Activated B cell treated with CpG ODN at 0.5 μM for 24 hours (primary cell): ENCODE measurements at places on chromosomes 6 and 20. TPM values are rescaled to one million over a fixed set of nuclear protein-coding genes. Genes with fewer than 3 reads are reported as not detected.
A peak's percentile ranks its signal among the peaks of the same experiment; 100 is the strongest.

DNA sequence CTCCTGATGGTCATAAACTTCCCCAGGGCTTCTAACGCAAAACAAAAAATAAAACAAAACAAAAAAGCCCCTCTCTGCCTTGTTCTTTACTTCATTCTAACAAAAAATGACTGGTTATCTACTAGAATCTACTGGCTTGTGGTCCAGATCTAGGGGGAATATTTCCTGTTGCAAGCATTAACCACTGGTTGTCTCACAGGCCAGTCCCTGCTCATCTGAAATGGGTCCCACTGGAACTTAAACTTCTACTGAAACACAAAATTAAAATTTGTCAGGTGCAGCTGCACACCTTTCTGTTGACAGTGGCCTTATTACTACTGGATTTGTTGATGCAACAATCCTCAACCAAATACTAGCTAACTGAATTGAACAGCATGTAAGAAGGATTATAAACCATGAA lies 5.5 kb downstream of the SIRPG start:
- DNase-seq, result no peak

DNA sequence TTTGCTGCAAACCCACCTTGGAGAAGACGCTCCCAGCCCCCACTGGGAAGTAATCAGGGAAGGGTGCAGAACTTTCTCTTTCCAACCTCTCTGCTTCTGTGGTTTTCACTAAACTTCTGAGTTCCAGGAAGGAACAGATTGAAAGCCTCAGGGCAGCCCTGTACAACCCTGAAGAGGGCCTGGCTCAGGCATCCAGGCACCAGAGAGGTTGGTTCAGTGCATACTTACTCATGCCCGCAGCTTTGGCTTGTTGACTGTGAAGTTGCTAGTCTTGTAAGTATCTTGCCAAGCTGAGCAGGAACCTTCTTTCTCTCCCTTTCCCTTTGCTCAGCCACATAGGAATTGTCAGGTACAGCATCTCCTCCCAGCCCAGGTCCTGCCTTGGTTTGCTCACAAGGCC lies 272.2 kb upstream of the FOXQ1 start:
- DNase-seq, result no peak

- DNase-seq, result no peak
Observed at GRCh38 chr20:10022625-10023024, 12.2 kb upstream of the ANKEF1 start.

GRCh38 chr6:24906314-24906713 lies 29.4 kb downstream of the RIPOR2 start:
- no peak for DNase-seq

- DNase-seq, result no peak
Observed at GRCh38 chr6:158109748-158110147, 58.3 kb downstream of the SERAC1 start.

- DNase-seq, result no peak
Observed at GRCh38 chr6:91097364-91097763, 510.5 kb upstream of the MAP3K7 start.

- no peak for DNase-seq
Observed at GRCh38 chr6:40054186-40054585, 119.9 kb upstream of the MOCS1 start.

The LTB gene
- total RNA-seq, result 155 and 177 TPM in 2 replicates

DNA sequence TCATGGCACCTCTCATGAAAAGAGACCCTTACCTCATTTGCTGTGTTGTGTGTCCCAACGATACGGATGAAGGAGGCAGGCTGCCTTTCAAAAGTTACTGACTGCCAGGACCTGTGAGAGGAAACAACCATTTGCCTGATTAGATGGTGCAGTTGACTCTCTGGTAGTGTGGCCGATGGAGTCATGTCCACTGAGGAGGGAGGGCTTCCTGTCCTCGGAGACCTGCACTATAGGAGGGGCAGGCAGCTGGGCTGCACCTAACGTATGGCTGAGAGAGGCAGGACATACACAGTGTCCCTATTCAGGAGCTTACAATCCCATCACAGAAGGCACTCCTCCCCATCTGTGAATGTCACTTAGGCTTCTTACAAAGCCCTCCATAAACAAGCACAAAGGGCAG lies 373.0 kb downstream of the ZFAND3 start:
- no peak for DNase-seq

GRCh38 chr6:105983763-105984162 lies 102.4 kb upstream of the PRDM1 start:
- DNase-seq, result no peak

DNA sequence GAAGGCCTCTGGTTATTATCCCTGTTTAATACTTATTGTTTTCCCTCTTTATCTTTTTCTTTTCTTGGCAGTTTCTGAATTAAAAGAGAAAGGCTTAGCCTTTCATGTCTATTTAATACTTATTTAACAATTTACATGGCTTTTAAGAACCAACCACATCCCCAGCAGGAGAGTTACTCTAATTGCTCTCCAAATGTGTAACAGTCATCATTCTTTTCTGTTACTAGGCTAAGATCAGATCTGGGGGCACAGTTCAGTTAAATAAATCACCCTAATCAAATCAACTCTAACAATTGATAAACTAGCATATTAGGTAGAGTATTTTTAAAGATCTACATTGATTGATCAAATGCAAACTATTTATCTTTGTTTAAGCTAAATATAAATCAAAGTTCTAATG lies 54.1 kb upstream of the NT5E start:
- no peak for DNase-seq

DNA sequence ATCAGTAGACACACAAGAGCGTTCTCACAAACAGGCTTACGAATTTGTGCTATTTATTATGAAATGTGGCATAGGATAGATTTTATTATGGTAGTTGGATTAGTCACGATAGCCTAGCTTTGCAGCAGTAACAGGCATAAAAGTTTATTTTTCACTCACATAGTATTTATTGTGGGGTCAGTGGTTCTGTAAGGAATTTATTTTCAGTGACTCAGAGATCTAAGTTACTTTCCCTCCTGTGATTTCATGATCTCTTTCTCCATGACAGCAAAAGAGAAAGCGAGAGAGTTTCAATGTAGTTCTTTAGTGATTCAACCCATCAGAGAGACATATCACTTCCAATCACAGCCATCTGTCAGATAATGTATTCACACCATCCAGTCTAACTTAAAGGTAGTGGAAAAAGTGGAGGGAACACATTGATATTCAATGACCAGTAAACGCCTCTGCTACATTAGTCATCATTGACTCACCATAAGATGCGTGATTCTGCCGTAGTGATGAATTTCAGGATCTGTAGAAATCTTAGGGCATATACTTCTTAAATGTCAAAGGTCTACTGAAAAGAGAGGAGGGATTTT lies 605.5 kb downstream of the HDGFL1 start:
- no peak for DNase-seq

GRCh38 chr6:317448-318144 lies 25.3 kb downstream of the DUSP22 start:
- DNase-seq, result no peak

DNA sequence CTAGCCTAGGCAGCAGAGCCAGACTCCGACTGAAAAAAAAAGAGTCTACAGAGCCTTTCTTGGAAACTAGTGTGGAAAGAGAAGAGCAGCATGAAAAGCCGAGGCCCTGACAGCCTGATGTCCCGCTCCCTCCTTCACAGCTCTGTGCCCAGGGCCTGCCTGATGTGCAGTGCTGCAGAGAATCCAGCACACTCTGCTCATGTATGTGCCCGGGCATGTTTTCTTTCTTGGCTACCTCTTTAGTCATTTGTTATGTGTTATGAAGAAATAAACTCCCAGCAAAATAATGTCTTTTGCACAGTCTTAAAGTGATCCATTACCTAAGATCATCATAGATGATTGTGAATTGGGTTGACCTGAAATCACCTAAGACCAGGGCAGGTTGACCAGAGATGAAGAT lies 78.1 kb upstream of the EZR start:
- DNase-seq, result no peak

DNA sequence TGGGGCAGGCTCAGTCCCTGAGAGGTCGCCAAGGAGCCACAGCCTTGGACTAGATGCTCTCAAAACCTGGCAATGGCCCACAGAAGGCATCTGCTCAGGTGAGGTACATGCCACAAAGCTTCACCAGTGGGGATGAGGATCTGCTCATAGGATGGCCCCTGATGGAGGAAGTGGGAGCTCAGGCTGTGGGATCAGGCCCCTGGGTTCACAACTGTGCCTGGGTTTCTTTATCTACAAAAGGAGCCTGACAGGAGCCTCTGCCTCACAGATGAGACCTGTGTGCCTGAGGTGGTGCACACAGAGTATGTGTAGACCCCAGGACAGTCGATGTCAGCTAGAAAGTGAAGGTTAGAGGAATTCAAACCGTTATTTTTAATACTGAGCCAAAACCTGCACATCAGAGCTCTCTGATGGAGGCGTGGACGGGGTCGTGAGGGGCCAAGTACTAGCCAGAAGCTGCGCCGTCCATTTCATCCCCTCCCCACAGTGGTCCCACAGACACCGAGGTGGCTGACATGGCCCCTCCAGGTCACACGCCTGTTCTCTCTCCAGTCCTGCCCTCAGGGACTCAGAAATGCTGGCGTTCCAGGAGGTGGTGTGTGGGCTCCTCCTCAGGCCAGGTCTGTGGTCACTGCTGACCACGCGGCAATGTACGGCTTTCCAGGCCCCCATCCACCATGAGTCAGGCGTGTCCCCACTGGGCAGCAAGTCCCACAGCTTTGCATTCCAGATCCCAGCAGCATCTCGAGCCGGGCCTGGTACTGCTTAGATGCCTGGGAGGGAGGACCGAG lies 33.3 kb downstream of the NTSR1 start:
- DNase-seq, result no peak

- DNase-seq, result no peak
Observed at GRCh38 chr6:168331058-168331457, 11.5 kb upstream of the DACT2 start.

GRCh38 chr6:107045826-107046675 lies 18.1 kb downstream of the MTRES1 start:
- no peak for DNase-seq

The RSPO4 gene
- total RNA-seq, result 0.11 TPM in 1 of 2 replicates, not detected in the other

The HLA-DRB5 gene
- 196 and 199 TPM in 2 replicates for total RNA-seq

The LY6G5C gene
- total RNA-seq, result 0.29 and 0.73 TPM in 2 replicates

DNA sequence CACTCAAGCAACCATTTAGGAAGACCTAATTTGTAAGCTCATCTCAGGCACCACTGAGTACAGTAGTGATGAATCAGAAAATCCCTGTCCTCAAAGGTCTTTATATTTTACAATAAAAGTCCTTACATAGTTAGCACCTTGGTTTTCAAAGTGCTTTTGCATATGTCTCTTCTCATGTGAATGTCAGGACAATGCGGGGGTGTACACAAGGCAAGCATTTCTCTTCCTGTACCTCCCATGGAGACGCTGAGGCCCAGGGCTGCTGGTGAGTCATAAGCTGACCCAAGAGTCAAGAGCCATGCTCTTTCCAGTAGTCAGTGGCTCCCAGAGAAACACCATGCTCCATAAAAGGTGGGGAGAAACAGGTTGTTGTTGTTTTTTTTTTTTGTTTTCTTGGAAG lies 174.0 kb downstream of the GJA10 start:
- DNase-seq, result no peak

GRCh38 chr6:24494821-24495795 lies at the start of gene ALDH5A1:
Gene ALDH5A1, plus strand, starts transcription at chr6:24494969. Its CDS starts 28 bp downstream, at chr6:24494997.
- DNase-seq, result peak; percentile 75

The DDX43 gene
- total RNA-seq, result 1.4 and 1.6 TPM in 2 replicates

- no peak for DNase-seq
Observed at GRCh38 chr6:14312587-14312986, 195.0 kb downstream of the CD83 start.

The CYP39A1 gene
- total RNA-seq, result not detected in 2 replicates

GRCh38 chr6:79215213-79215824 lies 19.2 kb downstream of the HMGN3 start:
- no peak for DNase-seq

GRCh38 chr20:8244637-8245036 lies 112.6 kb downstream of the PLCB1 start:
- DNase-seq, result no peak

The SGK2 gene
- 0.73 and 1.1 TPM in 2 replicates for total RNA-seq

The HLA-DMB gene
- total RNA-seq, result 341 and 365 TPM in 2 replicates

DNA sequence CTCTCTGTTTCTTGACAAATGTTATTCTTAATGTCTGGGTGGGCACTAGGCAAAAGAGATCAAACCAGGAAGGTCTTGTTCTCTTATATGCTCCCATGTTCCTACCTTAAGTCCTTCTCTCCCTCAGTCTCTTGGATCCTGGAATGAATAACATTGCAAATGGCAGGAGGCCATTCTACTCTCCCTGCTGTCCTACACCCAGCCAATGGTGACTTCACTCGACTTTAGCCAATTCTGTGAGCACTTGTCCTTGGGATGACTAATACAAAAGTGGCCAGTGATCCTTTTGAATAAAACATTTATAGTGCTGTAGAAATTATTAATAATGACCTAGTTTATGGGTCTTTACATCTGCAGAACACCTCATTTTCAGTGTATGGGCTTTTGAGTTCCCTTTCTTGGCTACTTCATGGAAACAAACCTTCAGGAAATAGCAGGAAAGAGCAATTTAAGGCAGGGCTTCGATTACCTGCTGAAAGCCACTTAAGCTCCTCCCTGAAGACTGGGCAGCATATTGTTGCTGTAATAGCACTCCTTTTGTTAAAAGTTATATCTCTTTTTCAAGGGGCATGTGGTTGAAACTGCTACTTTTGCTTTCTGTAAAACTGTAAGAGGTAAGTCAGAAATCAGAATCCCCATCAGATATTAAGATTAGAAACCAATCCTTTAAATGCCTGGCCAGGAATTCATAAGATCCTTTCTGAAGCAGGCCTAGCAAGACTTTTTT lies 10.5 kb downstream of the OTOR start:
- DNase-seq, result no peak

GRCh38 chr6:5163247-5163646 lies 78.1 kb downstream of the PPP1R3G start:
- no peak for DNase-seq

DNA sequence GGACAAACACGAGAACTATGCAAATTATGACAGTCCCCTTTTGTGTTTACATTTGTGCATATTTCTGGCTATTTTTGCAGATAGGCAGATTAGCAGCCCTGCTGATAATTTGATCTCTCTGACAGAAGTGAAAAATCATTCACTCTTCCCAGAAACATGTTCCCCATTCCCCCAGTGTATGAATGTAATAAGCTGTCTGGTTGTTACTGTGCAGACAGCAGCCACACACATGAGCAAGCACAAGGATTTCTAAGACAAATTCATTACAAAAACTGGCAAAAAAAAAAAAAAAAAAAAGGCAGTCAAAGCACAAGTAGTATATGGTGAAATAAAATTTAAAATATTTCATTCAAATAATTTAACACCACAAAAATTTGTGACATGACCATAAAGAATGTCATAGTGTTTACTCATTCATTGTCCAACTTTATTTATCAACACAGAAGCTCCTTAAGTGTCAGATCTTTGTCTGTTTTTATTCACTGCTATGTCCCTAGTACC lies 95.5 kb upstream of the VGLL2 start:
- no peak for DNase-seq
